ENCODE measurements at places on chromosomes 5 and 9. TPM values are rescaled to one million over a fixed set of nuclear protein-coding genes. Genes with fewer than 3 reads are reported as not detected.

The PCDHGA4 gene
- total RNA-seq = 4.4 TPM

DNA sequence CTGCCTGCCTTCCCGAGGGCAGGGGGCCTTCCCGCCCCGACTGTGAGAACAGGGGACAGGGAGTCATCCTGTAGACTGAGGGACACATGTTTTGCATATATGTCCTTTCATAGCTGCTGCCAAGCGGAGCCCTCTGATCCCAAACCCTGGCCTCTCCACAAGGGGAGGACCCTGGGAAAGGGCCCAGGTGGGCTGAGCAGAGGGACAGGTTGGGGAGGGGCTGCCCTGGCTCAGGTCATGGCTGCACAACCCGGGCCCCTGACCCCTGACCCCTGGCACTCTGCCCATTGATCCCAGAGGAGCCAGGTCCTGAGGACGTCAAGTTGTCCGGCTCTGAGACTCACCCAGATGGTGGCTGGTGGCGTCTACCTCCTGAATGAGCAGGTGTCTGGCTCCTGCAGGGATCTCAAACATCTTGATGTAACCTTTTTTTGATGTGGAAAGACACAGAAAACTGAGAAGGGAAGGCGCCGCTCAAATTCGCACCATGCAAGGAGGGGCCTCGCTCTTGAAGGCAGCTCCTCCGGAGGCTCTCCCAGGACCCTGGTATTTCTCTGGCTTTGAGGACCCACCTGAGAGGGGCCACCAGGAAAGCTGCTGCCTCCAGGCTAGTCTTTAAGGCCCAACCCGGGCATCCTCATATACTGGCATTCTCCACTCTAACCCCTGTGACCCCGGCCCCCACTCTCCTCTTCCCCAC is 71.9 kb downstream of the ZNF354C start:
- no peak for DNase-seq

The MCTP1 gene
- 10.0 TPM for total RNA-seq

The GFI1B gene
- total RNA-seq = 0.35 TPM

GRCh38 chr5:167577616-167578015 is 713.8 kb upstream of the WWC1 start:
- no peak for DNase-seq

The MAMDC2 gene
- 28.8 TPM for total RNA-seq

GRCh38 chr5:83396662-83397061 is 74.9 kb upstream of the VCAN start:
- DNase-seq = no peak

DNA sequence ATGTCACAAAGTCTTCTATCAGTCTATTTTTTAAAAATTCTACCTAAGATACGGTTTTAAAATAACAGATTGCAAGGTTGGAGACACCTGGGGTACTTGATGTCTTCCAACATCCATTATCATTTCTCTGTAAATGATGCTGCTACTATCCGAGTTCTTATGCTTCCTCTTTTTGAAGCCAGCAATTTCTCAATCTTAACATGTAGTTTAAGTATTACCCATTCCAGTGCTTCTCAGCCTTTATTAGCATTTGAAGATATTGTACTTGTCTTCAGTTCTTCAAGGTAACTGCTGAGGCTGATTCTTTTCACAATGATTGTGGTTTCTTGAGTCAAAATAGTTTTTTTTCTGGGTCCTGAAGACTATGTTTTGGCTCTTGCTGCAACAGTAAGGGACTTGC is 96.4 kb upstream of the SELENOP start:
- no peak for DNase-seq

- DNase-seq = no peak
These were observed 63.5 kb downstream of the SPATA31D1 start for GRCh38 chr9:82052081-82052480.

- no peak for DNase-seq
These were observed 45.0 kb downstream of the IRF1 start for GRCh38 chr5:132445640-132445923.

DNA sequence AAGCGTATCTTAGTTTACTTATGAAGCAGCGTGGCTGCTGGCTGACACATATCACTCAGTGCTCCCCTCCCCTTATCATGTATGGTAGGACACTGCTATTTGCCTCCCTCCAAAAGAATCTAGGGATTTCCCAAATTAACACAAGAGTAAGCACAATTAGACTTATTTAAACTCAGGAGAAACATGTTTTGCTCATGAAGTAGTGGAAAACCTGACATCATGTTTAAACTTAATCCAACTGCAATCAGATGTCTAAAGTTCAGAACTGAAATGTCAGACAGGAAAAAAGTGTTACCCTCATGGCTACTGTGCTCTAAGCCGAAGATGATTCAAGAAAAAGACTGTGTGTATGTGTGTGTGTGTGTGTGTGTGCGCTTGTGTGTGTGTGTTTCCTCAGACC is 324.1 kb upstream of the TNC start:
- no peak for DNase-seq

DNA sequence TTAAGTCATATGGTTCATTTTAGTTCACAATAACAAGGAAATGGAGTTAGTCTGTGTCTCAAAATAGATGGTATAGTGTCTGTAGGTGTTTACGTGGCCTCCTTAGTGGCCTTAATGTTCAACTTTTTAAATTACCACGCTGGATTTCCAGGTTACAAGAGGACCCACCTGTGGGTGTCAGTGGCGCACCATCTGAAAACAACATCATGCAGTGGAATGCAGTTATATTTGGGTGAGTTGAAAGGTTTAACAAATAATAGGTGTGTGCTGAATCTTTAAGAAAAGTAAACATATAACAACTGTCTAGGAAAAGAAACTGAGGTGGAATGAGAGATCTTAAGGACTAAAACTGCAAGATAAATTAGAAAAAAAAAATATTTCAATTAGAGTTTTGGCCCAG is 2.9 kb downstream of the UBE2B start:
- DNase-seq = no peak

GRCh38 chr5:181197326-181197951 is 7.6 kb downstream of the TRIM7 start:
- no peak for DNase-seq

DNA sequence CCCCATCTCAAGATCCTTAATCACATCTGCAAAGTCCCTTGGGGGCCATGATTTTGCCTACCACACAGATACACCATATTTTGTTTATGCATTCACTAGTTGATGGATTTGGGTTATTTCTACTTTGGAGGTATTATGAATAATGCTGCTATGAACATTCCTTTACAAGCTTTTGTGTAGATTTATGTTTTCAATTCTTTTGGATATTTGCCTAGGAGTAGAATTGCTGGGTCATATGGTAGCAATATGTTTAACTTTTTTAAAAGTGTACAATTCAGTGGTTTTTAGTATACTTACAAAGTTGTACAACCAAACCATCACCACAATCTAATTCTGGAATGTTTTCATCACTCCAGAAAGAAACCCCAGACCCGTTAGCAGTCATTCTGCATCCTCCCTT is 7.8 kb upstream of the ANP32B start:
- no peak for DNase-seq

DNA sequence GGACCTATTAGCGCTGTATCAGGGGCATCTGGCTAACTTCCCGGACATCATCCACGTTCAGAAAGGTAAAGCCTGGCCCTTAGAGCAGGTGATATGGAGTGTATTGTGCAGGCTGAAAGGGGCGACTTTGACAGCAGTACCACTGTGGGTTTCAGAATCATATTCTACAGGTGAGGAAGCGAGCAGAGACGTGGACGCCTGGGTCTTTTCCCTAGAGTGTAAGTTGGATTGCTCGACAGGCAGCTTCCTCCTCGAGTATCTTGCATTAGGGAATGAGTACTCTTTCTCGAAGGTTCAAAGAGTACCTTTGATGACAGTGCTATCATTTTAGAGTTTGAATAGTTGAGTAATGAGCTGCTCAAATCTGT is 1.9 kb downstream of the SNX18 start:
- DNase-seq = no peak

- DNase-seq = no peak
These were observed at the start of gene ECM2 for GRCh38 chr9:92535940-92536850. ECM2 (minus strand) TSS chr9:92535990; CDS start chr9:92522866, 13,124 bp downstream.

GRCh38 chr9:37198831-37199230 is 78.5 kb downstream of the ZCCHC7 start:
- DNase-seq = no peak

- no peak for DNase-seq
These were observed 127.0 kb downstream of the CCDC192 start for GRCh38 chr5:127830157-127830556.

DNA sequence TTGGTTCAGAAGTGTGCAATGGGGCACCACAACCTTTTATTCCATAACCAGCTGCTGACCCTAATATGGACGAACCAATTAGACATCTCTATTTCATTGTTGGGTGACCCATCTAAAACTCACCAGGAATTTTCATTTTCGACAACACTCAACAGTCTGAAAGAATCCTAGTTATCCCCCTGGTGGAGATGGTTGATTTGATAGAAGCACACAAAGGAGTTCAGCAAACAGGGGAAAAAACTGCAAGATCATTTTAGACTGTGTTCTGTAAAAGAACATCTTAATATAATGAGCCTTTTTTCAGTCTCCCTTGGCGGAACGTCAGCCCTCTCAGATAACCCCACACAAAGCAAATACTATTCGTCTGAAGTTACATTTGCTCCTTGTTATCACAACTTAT is 367.4 kb downstream of the KIAA0825 start:
- DNase-seq = no peak

GRCh38 chr5:156386976-156387375 is 60.0 kb downstream of the SGCD start:
- no peak for DNase-seq
